ENCODE measurements at places on chromosomes 16 and 17.

GRCh38 chr17:2357237-2357636 lies 19.9 kb downstream of the SGSM2 start:
- DNase-seq, result no peak

- no peak for DNase-seq
These were observed 14.7 kb downstream of the CDRT4 start for GRCh38 chr17:15452746-15453145.

- peak; percentile 99 for DNase-seq
These were observed at the start of the genes SMCR8 and TOP3A for GRCh38 chr17:18314731-18315561. TSS of gene SMCR8 (plus strand) at chr17:18315293. CDS start at chr17:18315790, 497 bp downstream. TSS of gene TOP3A (minus strand) at chr17:18314994. CDS start at chr17:18314778, 216 bp downstream.

GRCh38 chr17:68321556-68321954 lies 30.3 kb downstream of the ARSG start:
- DNase-seq, result no peak

GRCh38 chr17:48791128-48792032 lies 25.6 kb downstream of the TTLL6 start:
- DNase-seq, result peak; percentile 88

GRCh38 chr17:55811536-55811935 lies 60.7 kb downstream of the PCTP start:
- DNase-seq, result no peak

- DNase-seq, result no peak
These were observed 8.4 kb downstream of the KRT39 start for GRCh38 chr17:40958086-40958953.

DNA sequence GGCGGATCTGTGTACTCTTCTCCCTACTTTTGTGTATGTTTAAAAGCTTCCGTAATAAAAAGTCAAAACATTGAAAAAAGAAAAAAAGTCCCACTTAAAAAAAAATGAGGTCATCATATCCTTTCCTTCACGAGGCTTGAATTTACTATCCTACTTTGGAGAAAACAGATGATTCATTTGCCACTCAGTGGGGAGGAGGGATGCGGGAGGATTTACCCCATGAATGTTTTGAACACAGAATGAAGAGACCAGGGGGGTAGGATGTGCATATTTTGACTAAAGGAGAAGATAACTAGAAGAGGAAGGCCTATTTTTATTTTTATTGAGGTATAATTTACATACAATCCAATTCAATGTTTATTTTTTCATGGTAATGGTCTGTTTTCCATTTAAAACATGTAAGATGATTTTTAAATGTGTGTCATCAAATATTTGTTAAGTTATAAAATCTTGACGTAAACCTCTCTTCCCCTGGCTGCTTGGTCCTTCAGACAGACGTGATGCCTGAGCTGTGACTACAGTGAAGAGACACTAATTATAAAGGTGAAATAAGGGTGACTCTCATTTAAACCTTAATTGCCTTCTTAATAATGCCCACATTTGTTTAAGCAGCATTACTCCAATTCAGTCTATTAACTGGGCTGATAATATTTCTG lies 135.4 kb upstream of the AXIN2 start:
- DNase-seq, result no peak

- DNase-seq, result peak; percentile 77
These were observed 16.4 kb upstream of the SEC14L1 start for GRCh38 chr17:77124192-77124889.

DNA sequence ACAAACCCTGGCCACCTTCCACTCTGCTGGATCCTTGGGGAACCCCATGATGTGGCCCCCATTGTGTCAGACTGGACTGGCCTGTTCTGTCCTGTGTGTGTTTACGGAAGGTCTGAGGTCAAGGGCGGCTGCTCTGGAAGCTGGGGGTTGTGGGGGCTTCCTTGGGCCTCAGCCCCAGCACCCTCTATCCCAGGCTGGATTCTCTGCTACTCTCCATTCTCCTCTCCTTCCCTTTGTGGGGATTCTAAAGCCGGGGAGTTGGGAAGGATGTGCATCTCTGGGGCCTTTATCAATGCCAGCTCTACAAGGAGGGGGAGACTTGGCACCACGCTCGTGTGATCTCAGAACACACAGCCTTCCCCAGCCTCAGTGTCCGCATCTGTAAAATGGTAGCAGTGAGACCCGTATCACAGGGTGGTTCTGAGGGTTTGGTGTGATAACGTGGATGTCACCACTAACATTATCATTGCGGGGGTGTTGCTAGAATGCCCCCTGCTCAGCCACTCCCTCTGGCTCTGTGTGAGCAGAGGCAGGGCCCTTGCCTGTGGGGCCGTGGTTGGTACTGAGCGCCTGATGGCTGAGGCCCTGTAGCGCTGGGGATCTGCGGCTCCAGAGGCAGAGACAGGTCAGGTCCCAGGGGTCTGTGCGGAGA lies 18.1 kb downstream of the ADGRG1 start:
- no peak for DNase-seq

DNA sequence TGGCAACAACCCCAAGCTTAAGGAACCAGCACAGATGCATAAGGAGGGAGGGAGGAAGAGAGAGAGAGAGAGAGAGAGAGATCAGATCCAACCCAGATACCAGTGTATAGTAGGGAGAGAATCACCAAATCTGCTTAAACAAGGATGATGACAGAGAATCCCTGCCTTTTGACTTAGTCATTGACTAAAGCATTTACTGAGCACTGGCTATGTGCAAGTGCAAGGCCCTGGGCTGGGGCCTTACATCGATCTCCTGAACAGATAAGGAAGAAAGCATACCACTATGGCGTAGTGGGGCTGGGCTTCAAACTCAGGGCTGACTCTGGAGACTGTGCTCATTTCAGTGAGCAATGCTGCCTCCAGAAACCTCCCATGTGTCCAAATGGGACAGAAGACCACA lies 15.8 kb downstream of the TSNAXIP1 start:
- no peak for DNase-seq

GRCh38 chr17:43330876-43331639 lies 67.7 kb upstream of the ARL4D start:
- no peak for DNase-seq

DNA sequence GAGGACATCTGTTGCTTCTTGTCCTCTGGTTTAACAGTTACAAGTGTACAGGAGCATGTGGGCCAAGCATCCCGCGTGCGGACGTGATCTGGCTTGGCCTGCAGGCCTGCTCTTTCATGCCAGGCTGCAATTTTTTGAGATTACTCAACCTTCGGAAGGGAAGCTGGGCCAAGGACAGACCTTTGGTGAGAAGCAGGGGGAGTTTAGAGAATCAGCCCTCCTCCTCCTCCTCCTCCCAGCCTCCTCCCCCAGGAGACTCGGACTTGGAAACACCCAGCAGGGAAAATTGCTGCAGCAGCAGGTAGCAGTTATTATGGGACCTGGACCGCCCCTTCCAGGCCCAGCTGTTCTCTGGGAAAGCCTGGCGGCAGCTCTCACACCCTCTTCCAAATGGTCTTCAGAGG lies 5.1 kb upstream of the KLHL36 start:
- DNase-seq, result peak; percentile 20

DNA sequence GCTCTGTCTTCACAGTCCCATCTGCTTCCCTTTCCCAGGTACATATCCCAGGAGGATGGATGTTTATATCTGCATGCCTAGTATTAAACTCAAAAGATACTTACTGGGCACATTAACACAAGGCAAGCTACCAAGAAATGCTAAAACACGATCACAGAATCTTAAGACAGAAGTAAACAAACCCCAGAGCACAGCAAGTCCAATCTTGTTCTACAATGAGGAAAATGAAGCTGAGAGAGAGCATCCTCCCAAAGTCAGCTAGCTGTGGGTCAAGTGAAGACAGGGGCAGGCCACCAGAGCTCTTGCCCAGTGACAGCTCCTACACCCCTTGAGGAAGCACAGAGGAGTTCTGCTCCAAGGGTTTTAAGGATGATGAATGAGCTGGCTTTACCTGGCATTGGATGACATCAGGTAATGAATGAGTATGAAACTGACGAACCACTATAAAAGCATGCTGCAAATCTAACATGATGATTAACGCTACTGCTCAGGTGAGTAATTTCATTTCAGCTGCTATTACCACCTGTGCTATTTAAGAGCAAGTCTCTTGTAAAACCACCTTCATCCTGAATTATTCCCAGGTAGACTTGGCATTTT lies 20.3 kb downstream of the XPO6 start:
- DNase-seq, result no peak

- peak; percentile 72 for DNase-seq
These were observed 140.0 kb downstream of the SPACA3 start for GRCh38 chr17:33131620-33132019.

DNA sequence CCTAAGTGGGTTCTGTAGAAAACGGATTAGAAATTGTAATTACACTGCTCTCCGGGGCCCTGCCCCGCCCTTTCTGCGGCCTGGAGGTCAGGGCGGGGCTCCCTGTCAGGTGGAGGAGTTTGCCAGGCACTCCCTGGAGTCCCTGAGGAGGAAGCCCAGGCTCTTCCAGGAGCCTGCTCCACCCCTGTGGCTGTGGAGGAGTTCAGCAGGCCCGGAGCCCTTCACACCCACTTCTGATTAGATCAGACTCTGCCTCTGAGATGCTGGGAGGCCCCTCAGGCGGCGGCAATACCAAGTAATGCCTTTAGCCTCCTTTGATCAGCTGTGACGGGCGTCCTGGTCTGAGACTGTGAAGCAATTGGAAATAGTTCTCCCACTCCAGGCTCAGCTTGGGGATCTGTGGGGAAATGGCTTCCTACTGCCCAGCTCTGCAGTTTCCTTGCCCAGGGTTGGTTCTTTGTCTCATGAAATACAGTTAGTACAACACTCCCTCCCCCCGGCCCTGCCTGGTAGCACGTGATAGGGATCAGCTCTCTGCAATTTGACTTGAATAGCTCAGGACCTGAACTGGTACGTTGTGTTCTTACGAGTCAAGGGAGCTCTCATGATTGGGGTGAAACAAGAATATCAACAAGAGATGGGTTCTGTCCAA lies 22.3 kb downstream of the BAIAP2 start:
- DNase-seq, result peak; percentile 74

- DNase-seq, result no peak
These were observed 6.6 kb downstream of the COX6A2 start for GRCh38 chr16:31421587-31421986.

GRCh38 chr16:64809876-64810629 lies 311.8 kb downstream of the CDH11 start:
- DNase-seq, result no peak

- DNase-seq, result no peak
These were observed 82.7 kb upstream of the PLCG2 start for GRCh38 chr16:81696166-81696960.

DNA sequence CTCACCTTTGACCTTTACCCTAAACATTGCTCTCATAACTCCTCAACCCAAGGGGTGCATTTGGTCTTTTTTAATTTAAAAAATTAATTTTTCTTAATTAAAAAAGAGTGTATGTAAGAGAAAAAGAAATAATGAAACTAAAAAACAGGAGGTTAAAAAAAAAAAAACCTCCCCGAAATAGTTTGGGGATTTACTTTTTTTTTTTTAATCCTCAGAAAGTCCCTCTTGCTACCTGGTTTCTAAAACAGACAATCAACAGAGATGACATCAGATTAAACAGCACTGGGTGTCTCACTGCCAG lies 301.3 kb downstream of the SOX9 start:
- no peak for DNase-seq

DNA sequence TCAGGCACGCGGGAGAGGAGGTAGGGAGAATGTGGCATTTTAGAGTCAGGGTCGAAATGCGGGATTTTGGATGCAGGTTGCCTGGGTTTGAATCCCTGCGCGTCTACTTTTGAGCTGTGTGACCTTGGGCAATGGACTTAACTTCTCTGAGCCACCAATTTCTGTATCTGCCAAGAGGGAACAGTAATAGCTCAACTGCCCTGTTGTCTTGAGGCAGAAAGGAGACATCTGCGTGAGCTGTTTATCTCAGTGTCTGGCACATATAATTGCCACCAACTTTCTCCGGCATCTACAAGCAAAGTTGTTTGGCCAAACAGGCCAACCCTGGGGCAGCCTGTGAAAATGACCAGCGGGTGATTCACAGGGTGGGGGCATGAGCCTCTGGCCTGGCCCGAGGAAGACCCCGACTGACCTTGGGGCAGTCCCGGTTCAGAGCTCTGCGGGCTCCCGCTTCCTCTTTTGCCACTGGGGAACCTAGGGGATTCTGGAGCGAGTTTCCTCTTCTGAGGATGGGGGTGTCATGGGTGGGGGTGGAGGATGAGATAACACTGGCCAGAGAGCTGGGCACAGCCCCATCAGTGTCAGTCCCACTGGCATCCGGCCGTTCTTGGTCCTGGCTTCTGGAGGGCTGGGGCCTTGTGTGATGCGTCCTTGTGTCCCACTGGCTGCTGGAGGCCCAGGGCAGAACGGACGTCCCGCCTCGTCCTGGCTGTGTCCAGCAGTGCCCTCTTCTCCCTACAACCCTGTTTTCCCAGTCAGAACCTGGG lies 1.3 kb downstream of the SNN start:
- peak; percentile 26 for DNase-seq

GRCh38 chr16:48583075-48584065 lies 26.6 kb downstream of the N4BP1 start:
- no peak for DNase-seq

DNA sequence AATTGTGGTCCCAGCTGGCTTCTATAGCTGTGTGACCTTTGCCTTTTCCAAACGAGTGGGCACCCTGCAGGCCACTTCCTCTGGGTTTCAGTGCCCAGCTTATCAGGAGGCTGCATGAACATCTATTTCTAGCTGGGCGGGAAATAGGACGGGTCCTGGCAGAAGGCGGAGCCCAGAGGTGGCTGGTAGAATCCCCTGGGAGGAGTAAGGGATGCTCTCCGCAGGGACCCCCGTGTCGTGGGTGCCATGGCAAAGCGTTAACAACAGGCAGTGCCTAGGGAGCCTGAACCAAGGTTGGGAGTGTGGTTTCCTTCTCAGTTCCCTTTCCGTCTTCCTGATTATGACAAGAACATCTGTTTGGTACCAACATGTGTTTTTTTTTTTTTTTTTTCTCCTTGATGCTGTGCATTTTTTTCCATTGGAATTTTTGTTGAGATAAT lies 58.2 kb downstream of the PLCG2 start:
- DNase-seq, result no peak

DNA sequence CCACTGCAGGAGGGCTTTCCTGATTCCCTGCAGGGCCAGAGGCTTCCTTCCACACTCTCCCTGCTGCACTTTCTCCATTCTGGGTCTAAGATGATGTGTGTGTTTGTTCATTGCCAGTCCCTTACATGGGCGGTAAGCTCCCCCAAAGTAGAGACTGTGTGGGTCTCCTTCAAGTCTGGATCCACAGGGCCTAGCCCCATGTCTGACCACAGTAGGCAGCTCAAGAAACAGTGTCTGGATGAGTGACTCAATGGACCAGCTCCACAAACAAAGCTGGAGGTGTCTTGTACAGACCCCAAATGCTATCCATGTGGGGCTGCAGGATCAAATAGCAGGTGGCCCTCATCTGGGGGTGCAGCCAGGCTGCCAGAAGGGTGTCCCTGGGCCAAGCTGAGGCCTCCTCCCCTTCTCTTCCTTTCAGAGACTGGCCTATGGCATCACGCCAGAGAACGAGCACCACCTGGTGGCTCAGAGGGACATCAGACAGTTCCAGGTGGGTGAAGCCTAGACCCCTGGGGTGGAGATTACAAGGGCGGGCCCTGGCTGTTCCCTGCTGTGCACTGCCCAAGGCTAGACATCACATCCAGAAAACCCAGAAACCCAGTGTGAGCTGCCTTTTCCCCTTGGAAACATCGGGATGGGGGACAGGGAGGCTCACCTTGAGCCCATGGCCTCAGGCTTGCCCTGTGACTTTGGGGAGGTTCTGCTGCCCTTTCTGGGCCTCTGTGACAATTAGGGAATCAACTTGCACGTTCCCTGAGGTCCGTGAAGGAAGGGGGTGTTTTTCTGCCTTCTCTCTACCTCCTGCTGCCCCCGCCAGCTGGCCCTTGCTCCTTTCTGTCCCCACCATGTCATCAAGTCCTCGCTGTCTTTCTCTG lies 45.9 kb downstream of the SLC6A2 start:
- peak; percentile 59 for DNase-seq

- no peak for DNase-seq
These were observed 74.1 kb downstream of the ABCC12 start for GRCh38 chr16:48081656-48082055.

- DNase-seq, result no peak
These were observed 12.7 kb downstream of the BPTF start for GRCh38 chr17:67837965-67838364.
